ENCODE measurements at places on chromosomes 16 and 17. TPM values are rescaled to one million over a fixed set of nuclear protein-coding genes. Genes with fewer than 3 reads are reported as not detected.

GRCh38 chr17:32741381-32741780 lies 135.5 kb downstream of the MYO1D start:
- no peaks in the 10 kb centered on the region for H3K4me1 ChIP-seq
- H3K36me3 ChIP-seq = no peaks in the 10 kb centered on the region
- no peak overlapping the region for H3K4me3 ChIP-seq
- H3K27ac ChIP-seq = no peak overlapping the region
- no peaks in the 10 kb centered on the region for H3K27me3 ChIP-seq

DNA sequence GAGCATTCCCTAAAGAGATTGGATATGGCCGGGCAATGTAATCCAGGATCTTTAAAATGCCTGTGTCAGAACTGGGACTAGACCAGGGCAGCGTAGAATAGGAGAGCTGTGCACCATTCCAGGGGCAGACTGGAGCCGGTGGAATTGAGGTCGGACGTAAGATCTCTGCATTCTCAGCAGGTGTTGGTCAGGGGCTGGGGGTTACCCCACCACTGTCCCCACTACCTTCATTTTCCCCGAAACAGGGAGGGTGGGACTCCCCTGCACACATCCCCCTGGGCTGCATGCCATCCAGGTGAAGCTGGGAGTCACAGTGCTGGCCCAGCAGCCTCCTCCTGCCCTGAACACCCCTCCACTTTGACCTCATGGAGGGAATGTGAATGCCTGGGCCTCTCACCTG lies 17.8 kb downstream of the OSBPL7 start:
- no peak overlapping the region for H3K4me3 ChIP-seq
- H3K36me3 ChIP-seq = peaks cover 12% of the 10 kb centered on the region
- no peaks in the 10 kb centered on the region for H3K4me1 ChIP-seq
- H3K27me3 ChIP-seq = no peaks in the 10 kb centered on the region

- no peaks in the 10 kb centered on the region for H3K36me3 ChIP-seq
- no peak overlapping the region for H3K27ac ChIP-seq
- no peaks in the 10 kb centered on the region for H3K27me3 ChIP-seq
- H3K4me1 ChIP-seq = peaks cover 50% of the 10 kb centered on the region
- DNase-seq = no peak
Observed at GRCh38 chr17:17749921-17750320, 68.7 kb downstream of the RAI1 start.

DNA sequence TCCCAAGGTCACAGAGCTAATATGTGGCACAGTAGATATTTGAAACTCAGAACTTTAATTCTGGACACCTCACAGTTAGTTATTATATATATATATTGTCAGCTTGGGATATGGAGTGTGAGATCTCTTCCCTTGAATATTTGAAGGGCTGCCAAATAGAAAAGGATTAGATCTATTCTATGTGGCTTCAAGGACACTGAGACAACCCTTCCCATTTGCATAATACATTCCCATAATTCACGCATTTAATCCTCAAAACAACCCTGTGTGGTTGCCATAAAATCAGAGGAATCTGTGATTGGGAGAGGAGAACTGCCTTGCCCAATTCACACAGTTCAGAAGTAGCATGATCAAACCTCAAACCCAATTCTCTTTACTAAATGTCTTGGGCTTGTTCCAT lies 365.8 kb upstream of the DYNLRB2 start:
- no peak overlapping the region for H3K27ac ChIP-seq
- H3K27me3 ChIP-seq = no peaks in the 10 kb centered on the region
- no peaks in the 10 kb centered on the region for H3K36me3 ChIP-seq
- no peak for DNase-seq
- H3K4me3 ChIP-seq = no peak overlapping the region

DNA sequence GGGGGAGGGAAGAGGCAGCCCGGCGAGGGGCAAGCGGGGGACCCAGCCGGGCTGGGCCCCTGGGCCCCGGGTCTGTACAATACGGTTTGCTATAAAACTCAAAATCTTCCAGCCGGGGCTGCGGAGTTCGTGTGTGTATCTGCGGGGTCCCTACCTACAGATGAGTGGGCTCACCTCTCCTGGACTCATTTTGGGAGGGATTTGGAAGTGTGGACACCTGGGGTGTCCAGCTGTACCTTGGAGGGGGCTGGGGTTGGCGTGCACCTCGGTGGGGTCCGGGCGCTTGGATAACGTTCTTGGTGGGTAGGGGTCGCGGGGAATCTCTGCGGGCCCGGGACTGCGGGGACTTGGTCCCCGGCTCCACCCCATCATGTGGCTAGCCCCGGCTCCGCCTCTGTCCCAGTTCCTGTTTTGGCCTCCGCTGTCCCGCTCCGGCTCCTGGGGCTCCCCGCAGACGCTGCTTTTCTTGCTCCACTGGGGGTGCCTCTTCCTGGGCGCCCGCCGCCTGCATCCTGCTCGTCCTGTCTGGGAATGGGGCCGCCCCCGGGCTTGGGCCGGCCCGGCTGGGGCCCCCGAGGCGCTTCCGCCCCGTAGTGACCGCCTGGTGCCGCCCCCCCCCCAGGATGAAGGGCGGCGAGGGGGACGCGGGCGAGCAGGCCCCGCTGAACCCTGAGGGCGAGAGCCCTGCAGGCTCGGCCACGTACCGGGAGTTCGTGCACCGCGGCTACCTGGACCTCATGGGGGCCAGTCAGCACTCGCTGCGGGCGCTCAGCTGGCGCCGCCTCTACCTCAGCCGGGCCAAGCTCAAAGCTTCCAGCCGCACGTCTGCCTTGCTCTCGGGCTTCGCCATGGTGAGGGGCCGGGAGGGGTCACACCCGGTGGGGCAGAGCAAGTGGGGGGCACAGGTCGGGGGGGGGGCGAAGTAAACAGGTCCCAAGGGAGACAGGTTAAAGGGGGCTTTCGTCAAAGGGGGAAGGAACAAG lies at the start of gene ORAI3:
TSS of gene ORAI3 (plus strand) at position 402 of the 983 bp plus-strand sequence. CDS start at position 624, 222 bp downstream.
- no peaks in the 10 kb centered on the region for H3K27me3 ChIP-seq
- H3K36me3 ChIP-seq = no peaks in the 10 kb centered on the region
- DNase-seq = peak; percentile 78
- H3K4me1 ChIP-seq = peaks cover 20% of the 10 kb centered on the region
- peak within 1 kb of the TSS; percentile 43 for H3K4me3 ChIP-seq

- H3K27me3 ChIP-seq = peaks cover 73% of the 10 kb centered on the region
- no peaks in the 10 kb centered on the region for H3K36me3 ChIP-seq
- H3K4me1 ChIP-seq = peaks cover 29% of the 10 kb centered on the region
- H3K27ac ChIP-seq = no peak overlapping the region
- no peak overlapping the region for H3K4me3 ChIP-seq
- no peak for DNase-seq
Observed at GRCh38 chr17:48596000-48596734, 2.6 kb upstream of the HOXB5 start.

- no peak for DNase-seq
- H3K27ac ChIP-seq = no peak overlapping the region
- no peaks in the 10 kb centered on the region for H3K36me3 ChIP-seq
Observed at GRCh38 chr16:81848306-81848853, 69.3 kb downstream of the PLCG2 start.

- H3K36me3 ChIP-seq = peaks cover 41% of the 10 kb centered on the region
- H3K27ac ChIP-seq = no peak overlapping the region
- no peak for DNase-seq
- no peaks in the 10 kb centered on the region for H3K27me3 ChIP-seq
Observed at GRCh38 chr16:19582050-19582831, 26.7 kb downstream of the VPS35L start.

GRCh38 chr16:88792078-88792550 lies 7.1 kb upstream of the PIEZO1 start:
- no peak overlapping the region for H3K27ac ChIP-seq
- no peak for DNase-seq
- H3K36me3 ChIP-seq = no peaks in the 10 kb centered on the region
- no peak overlapping the region for H3K4me3 ChIP-seq

- no peaks in the 10 kb centered on the region for H3K27me3 ChIP-seq
- peaks cover 4% of the 10 kb centered on the region for H3K4me1 ChIP-seq
- H3K27ac ChIP-seq = no peak overlapping the region
- H3K4me3 ChIP-seq = no peak overlapping the region
- no peaks in the 10 kb centered on the region for H3K36me3 ChIP-seq
- no peak for DNase-seq
Observed at GRCh38 chr16:12735805-12736204, 67.9 kb downstream of the CPPED1 start.

DNA sequence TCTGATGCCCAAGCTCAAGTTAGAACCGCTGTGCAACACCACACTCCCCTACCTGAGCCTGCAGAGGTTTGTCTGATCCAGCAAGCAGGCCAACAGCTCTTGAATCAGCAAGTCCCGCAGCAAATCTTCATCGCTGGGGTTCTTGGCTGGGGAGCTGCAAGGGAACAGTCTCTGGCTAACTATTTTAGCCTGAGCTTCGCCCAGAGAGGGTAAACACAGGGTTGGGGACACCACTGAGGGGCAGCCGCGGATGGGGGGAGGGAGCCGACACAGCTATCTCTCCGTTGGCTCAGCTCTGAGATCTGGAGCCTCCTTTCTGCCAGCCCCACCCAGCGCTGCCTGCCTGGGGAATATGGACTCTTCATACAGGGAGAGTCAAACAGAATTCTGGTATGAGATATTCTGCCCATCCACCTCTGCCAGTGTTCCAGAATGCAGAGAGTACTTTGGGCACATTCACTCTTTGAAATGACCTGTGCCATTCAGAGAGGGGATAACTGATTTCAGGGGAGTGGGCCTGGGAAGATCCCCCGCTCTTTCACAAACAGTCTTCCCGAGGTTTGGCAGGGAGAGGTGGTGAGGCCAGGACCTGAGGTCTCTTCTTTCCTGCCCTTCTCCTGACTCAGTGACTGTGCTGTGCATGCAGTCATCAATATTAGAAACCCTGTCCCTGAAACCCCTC lies 7.4 kb downstream of the GIP start:
- H3K36me3 ChIP-seq = no peaks in the 10 kb centered on the region
- H3K27me3 ChIP-seq = no peaks in the 10 kb centered on the region
- no peak for DNase-seq
- no peak overlapping the region for H3K27ac ChIP-seq
- no peaks in the 10 kb centered on the region for H3K4me1 ChIP-seq
- no peak overlapping the region for H3K4me3 ChIP-seq

- peak overlapping the region; percentile 65 for H3K27ac ChIP-seq
- no peak overlapping the region for H3K4me3 ChIP-seq
- H3K27me3 ChIP-seq = no peaks in the 10 kb centered on the region
- DNase-seq = peak; percentile 84
- H3K36me3 ChIP-seq = no peaks in the 10 kb centered on the region
- peaks cover 27% of the 10 kb centered on the region for H3K4me1 ChIP-seq
Observed at GRCh38 chr16:27245276-27246172, 23.0 kb downstream of the NSMCE1 start.

GRCh38 chr16:76976756-76977155 lies 214.2 kb upstream of the MON1B start:
- no peaks in the 10 kb centered on the region for H3K27me3 ChIP-seq
- H3K36me3 ChIP-seq = no peaks in the 10 kb centered on the region

DNA sequence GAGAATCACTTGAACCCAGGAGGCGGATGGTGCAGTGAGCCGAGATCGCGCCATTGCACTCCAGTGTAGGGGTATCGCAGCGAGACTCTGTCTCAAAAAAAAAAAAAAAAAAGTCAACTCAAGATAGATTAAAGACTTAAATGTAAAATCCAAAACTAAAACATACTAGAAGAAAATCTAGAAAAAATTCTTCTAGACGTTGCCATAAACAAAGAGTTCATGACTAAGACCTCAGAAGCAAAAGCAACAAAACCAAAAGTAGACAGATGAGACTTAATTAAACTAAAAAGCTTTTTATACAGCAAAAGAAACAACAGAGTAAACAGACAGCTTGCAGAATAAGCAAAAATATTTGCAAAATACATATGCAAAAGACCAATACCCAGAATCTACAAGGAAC lies 61.2 kb upstream of the ABCC11 start:
- no peak overlapping the region for H3K4me3 ChIP-seq
- H3K27ac ChIP-seq = no peak overlapping the region

GRCh38 chr17:81429821-81430551 lies 34.7 kb downstream of the BAHCC1 start:
- no peaks in the 10 kb centered on the region for H3K36me3 ChIP-seq
- no peak overlapping the region for H3K27ac ChIP-seq
- no peak overlapping the region for H3K4me3 ChIP-seq
- DNase-seq = peak; percentile 88
- no peaks in the 10 kb centered on the region for H3K27me3 ChIP-seq
- peaks cover 53% of the 10 kb centered on the region for H3K4me1 ChIP-seq

DNA sequence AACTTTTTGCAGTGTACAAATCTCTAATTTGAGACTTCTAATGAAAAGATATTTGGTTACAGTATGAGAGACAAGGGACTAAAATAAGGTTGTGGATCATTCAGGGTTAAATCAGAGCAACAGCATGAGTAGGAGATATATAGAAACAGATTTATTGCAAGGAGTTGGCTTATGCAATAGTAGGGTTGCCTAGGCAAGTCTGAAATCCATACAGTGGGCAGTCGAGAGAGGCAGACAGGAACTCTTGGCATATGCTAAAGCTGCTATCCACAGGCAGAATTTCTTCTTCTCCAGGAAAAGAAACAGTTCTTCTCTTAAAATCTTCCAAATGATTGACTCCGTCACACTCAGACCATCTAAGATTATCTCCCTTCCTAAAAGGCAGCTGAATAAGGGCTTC lies 500.8 kb downstream of the MAF start:
- no peak overlapping the region for H3K27ac ChIP-seq
- peaks cover 7% of the 10 kb centered on the region for H3K4me1 ChIP-seq
- H3K36me3 ChIP-seq = no peaks in the 10 kb centered on the region
- no peak for DNase-seq
- no peaks in the 10 kb centered on the region for H3K27me3 ChIP-seq

- H3K4me3 ChIP-seq = no peak overlapping the region
- H3K4me1 ChIP-seq = peaks cover 12% of the 10 kb centered on the region
- H3K36me3 ChIP-seq = no peaks in the 10 kb centered on the region
- no peaks in the 10 kb centered on the region for H3K27me3 ChIP-seq
Observed at GRCh38 chr17:43952351-43952723, 1.4 kb downstream of the PYY start.

DNA sequence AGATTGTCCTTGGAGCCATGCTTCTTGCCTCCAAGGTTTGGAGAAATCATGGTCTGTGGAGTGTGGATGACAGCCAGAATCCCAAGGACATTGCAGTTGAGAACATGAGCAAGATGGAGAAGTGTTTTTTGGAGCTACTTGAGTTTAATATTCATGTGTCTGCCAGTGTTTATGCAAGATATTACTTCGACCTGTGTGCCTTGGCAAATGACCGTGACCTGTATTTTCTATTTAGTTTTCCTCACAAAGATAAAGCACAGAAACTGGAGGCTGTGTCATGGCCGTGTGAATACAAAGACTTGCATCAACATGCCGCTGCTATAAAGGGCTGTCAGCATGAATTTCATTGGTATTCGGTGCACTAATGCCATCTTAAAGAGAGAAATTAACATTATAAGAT lies 9.0 kb downstream of the GGA2 start:
- H3K36me3 ChIP-seq = no peaks in the 10 kb centered on the region
- H3K4me3 ChIP-seq = no peak overlapping the region
- peak overlapping the region; percentile 27 for H3K27ac ChIP-seq
- H3K27me3 ChIP-seq = no peaks in the 10 kb centered on the region
- H3K4me1 ChIP-seq = peaks cover 94% of the 10 kb centered on the region

The PPP1R27 gene
- not detected for total RNA-seq

The EFNB3 gene
- total RNA-seq = 0.27 TPM

The FTO gene
- 125 TPM for total RNA-seq

The KRT24 gene
- total RNA-seq = not detected

The NOS2 gene
- 1.1 TPM for total RNA-seq

The KRTAP4-3 gene
- not detected for total RNA-seq

The MIEN1 gene
- 39.8 TPM for total RNA-seq

The XYLT1 gene
- 10.6 TPM for total RNA-seq

The HID1 gene
- 22.9 TPM for total RNA-seq

The GFOD2 gene
- total RNA-seq = 27.5 TPM

The SDR42E2 gene
- not detected for total RNA-seq

The IRF8 gene
- total RNA-seq = 14.6 TPM

The FBXW10 gene
- total RNA-seq = 0.78 TPM

The CES4A gene
- 10.9 TPM for total RNA-seq

The PERCC1 gene
- 0.67 TPM for total RNA-seq

The TBC1D3H gene
- not detected for total RNA-seq

The TRPV3 gene
- total RNA-seq = 0.11 TPM

The COQ9 gene
- 41.8 TPM for total RNA-seq

The KLHL10 gene
- total RNA-seq = 0.33 TPM

The WNT9B gene
- not detected for total RNA-seq

All from thyroid gland (tissue), 4 donors.